ENCODE measurements at places on chromosomes 1 and 21.

- DNase-seq = no peak
These were observed 65.2 kb downstream of the GBP6 start for GRCh38 chr1:89429062-89429461.

- DNase-seq = no peak
These were observed 32.0 kb upstream of the EPHA8 start for GRCh38 chr1:22531251-22531650.

DNA sequence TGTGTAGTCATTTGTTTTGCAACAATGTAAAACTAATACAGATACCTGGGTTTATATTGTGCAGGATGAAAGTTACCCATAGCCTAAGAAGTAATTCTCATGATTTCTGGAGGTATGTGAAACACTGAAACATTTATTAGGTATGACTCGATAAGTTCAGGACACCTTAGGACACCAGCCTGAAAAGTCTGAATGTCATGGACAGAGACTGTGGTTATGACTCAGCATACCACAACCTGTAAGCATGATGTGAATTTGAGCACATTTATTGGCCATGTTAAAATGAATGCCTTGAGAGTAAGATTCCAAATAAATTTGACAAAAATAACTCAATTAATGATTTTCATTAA lies 1471.7 kb upstream of the B3GALT2 start:
- DNase-seq = no peak

DNA sequence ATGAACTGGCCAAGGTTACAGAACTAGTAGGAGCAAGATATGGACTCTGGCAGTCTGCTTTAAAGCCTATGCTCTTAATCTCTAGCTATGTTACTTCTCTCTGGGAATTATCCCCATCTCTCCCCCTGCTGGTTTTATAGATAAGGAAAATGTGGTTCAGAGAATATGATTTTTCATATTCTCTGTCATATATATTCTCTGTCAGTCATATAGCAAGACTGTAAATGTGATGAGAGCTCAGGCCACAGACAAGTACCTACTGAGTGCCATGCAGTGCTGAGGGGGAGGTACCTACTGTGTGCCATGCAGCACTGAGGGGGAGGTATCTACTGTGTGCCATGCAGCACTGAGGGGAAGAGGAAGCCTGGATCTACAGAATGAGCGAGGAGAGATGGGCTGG lies 220.3 kb upstream of the FGGY start:
- no peak for DNase-seq

GRCh38 chr1:85571181-85571759 lies 9.3 kb upstream of the CCN1 start:
- no peak for DNase-seq

DNA sequence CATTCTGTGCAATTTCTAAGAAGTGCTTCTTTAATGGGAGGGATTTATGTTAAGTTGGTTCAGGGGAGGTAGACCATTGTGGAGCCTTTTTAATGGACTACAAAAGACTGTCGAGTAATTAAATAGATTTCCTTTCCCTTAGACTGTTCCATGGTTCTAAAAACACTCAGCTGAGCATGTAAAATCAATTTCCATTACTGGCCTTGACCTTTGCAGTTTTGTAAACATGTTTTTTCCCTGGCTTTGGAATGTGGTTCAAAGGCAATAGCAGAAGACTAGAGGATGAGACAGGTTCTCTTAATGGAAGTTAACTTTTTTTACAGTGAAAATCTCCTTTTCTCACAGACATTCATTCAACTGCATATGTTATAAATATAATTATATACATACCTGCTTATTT lies 37.6 kb upstream of the BTG3 start:
- DNase-seq = no peak

DNA sequence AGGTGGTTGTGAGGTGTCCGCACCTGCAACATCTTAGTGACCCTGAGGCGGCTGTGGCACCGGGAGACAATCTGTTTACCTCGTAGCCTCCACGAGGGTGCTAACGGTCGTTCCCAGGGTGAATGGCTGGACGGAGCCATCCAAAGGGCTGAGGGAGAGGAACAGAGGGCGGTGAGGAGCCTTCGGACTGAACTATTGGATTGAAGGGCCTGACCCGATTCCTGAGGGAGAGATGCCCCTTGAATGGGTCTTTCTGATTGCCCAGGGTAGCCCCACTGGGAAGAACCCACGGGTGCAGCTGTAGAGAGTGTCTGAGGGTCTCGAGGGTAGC lies 2.3 kb downstream of the NR5A2 start:
- no peak for DNase-seq

DNA sequence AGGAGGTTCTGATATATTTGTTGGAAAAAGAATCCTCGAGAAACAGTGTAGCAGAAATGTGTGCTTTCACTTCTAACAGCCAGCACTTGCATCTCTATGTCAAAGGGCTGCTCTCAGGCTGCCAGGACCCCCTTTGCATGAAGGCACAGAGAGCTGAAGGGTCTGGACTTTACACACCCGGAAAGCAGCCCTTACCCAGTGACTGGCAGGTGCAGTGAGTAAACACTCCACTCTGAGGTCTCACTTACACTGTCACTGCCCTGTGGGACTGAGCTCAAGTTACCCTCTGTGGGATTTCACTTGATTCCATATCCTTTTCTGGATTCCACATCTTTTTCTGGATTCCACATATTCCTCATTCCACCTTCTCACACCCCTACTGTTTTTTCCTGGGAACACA lies 40.8 kb upstream of the PPP2R5A start:
- DNase-seq = no peak

DNA sequence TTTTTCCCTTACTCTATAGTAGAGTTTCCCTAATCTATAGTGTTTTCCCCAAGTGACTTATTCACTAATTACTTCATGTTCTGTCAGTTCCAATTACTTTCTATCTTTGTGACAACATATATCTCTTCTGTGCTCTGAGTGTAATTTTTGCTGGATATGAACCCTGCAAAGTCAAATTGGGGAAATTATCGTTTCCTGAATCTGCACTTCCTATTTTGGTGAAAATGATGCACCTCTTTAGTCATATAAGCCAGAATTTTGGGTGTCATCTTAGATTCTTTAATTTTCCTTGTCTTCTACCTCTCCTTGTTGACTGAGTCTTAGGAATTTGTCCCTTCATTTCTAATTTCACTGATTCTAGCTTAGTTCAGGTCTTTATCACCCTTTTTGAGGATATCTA lies 33.4 kb upstream of the PRKACB start:
- no peak for DNase-seq

- DNase-seq = no peak
These were observed 14.2 kb downstream of the AKNAD1 start for GRCh38 chr1:108842525-108843181.

DNA sequence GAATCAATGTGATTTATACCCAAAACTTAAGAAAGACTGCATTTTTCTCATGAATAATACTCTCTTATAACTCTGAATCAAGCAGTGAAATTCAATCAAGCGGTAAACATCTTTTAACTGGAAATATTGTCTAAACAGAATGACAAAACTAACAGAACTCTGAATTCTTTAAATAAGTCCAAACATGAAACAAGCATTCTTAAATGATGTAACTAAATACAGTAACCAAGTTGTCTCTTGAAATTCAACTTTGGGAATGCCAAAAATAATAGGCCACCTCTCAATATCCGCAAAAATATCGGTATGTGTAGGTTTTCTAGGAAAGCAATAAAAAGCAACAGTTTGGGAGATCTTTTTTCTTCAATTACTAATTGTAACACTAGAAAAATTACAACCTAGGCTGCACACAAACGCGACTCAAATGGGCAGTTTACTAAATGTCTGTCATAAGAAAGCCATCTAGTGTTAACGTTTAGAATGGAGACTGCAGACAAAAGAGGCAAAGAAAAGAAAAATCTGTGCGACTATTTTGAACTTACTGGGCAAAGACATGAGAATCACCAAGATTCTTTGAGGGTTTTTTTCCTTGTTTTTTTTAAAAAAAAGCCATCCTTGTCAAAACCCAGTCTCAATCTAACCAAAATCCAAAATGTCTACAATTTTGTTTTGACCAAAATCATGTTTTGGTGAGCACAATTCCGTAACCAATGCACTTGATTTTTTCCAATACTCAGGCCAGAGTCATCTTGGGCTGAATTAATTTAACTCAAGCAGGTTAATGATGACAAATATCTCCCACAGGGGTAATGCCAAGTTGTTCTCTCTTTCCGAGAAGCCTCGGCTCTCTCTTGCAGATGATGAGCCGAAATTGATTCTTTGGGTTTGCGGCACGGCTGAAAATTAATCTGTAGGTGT lies 1.3 kb downstream of the SIPA1L2 start:
- DNase-seq = no peak

DNA sequence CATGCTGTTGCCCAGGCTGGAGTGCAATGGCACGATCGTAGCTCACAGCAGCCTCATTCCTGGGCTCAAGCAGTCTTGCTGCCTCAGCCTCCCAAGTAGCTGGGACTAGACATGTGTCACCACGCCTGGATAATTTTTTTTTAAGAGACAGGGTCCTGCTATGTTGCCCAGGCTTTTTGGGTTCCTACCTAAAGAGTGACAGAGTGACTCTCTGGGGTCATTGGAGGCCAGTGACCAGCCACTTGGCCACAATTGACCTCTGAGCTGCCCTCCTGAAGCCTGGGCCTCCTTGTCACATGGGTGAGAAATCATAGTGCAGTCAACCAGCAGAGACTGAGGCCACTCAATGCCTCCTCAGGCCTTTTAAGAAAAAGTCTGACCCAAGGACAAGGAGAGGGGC lies 5.7 kb downstream of the DIO1 start:
- DNase-seq = no peak

- no peak for DNase-seq
These were observed 19.1 kb downstream of the ASPM start for GRCh38 chr1:197127246-197127912.

DNA sequence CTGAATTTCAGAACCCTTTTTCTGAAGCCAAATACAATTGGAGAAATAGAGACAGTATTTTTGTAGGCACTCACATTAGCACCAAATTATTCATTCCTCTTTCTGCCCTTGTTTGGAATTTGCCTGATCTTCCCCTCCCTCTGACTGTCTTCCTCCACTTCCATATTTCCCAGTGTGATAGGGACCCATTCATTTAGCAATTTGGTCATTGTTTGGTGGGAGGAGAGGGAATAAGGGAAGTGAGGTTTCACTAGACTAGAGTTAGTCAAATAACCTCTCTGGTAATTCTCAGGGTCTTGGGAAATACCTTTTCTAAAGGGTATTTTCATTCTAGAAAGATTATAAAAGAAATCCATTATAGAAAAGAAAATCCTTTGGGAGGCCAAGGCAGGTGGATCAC lies 31.0 kb upstream of the MTMR11 start:
- no peak for DNase-seq

- no peak for DNase-seq
These were observed 39.5 kb upstream of the ST6GALNAC3 start for GRCh38 chr1:76035053-76035452.

DNA sequence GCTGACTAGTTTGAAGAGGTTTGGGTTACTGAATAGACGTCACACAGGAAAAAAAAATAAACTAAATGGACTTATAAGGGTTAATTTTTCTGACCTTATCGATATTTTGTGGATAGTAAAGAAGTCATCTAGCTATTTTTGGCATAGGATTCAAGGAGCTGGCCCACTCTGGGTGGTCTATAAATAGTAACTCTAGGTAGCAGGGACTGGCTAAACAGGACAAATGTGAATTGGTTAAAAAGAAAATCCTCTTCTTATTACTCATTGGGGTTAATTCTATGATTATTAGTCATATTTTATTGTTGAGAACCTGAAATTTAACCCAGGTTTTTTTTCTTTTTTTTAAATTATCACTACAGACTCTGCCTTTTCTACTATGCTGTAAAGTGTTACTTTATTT lies 61.7 kb downstream of the ATF6 start:
- no peak for DNase-seq

DNA sequence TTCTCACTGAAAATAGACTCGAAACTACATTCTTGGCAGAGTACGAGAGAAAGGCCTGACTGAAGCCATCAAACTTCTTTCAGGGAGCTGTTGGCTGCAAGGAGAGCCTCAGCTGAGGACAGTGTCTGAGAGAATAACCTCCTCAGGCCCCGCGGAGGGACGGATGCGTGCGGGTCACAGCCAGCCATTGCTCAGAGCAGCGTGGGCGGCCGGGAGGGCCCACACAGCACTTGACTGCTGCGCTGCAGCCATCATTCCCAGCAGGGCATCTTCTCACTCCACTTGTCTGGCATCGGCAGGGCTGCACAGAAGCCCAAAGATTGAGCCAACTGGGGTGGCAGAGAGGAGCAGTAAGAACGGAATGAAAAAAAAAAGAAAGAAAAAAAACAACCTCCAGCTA lies 113.5 kb downstream of the XCL2 start:
- DNase-seq = no peak

DNA sequence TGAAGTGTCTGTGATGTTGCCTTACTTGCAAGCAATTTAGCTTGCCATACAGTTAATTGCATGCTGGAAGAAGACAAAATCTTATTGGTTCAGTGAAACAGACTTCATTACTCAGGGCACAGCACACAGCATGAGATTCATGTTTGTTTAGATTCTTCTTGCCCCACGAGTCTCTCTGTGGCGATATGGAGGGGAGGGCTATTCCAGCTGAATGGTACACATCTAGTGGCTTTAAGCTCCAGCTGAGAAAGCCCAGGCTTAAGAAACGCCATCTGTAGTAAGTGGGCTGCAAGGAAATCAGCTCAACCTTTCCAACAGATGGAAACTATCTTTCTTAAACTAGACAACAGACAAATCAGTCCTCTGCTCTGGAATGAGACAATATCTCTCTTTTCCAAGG lies 1022.0 kb downstream of the NCAM2 start:
- no peak for DNase-seq

DNA sequence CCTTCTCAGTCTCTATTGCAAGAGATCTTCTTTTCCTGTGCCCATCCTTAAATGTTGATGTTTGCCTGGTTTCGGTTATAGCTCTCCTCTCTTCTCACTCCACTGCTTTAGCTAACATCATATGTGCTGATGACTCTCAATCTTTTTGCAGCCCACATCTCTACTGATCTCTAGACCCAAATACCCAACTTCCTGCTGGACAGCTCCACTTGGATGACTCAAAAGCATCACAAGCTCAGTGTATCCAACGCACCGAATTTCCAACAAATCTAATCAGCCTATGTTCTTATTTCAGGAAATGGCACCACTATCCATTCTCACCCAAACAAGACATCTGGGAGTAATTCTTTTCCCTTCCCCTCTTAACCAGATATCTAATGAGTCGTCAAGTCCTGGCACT lies 79.1 kb upstream of the ARTN start:
- DNase-seq = no peak

DNA sequence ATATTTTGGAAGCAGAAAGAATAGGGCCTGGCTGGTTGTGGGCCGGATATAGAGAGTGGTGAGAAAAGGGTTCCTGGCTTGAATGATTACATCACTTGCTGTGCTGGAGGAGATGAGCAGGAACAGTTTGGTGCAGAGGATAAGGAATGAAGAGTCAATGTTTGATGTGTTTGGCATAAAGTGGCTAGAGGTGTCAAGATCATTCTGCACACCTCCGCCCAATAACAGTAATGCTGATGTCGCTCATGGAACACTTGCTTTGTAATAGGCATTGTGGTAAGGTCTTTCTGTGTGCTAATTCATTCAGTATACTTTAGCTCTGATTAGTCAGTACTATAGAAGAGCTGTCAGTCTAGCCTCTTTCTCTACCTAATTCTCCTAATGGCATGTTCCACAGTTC lies 48.0 kb upstream of the RAVER2 start:
- DNase-seq = no peak

Data from stimulated activated CD8-positive, alpha-beta memory T cell treated with anti-CD3 and anti-CD28 coated beads, Interleukin-4, amount 100 ng/mL, for 4 hours (primary cell).